Activated CD8-positive, alpha-beta T cell treated with anti-CD3 and anti-CD28 coated beads, Interleukin-2, amount 10 ng/mL, durations not matched to agents 7 days and 5 days (primary cell): ENCODE measurements at places on chromosomes 6 and 20.

- H3K27ac ChIP-seq: no peak overlapping the region
- no peaks in the 10 kb centered on the region for H3K4me1 ChIP-seq
- H3K4me3 ChIP-seq: no peak overlapping the region
- no peak for DNase-seq
- H3K27me3 ChIP-seq: no peaks in the 10 kb centered on the region
- H3K36me3 ChIP-seq: peaks cover 47% of the 10 kb centered on the region
Observed at GRCh38 chr20:38001981-38002380, 31.3 kb downstream of the TTI1 start.

DNA sequence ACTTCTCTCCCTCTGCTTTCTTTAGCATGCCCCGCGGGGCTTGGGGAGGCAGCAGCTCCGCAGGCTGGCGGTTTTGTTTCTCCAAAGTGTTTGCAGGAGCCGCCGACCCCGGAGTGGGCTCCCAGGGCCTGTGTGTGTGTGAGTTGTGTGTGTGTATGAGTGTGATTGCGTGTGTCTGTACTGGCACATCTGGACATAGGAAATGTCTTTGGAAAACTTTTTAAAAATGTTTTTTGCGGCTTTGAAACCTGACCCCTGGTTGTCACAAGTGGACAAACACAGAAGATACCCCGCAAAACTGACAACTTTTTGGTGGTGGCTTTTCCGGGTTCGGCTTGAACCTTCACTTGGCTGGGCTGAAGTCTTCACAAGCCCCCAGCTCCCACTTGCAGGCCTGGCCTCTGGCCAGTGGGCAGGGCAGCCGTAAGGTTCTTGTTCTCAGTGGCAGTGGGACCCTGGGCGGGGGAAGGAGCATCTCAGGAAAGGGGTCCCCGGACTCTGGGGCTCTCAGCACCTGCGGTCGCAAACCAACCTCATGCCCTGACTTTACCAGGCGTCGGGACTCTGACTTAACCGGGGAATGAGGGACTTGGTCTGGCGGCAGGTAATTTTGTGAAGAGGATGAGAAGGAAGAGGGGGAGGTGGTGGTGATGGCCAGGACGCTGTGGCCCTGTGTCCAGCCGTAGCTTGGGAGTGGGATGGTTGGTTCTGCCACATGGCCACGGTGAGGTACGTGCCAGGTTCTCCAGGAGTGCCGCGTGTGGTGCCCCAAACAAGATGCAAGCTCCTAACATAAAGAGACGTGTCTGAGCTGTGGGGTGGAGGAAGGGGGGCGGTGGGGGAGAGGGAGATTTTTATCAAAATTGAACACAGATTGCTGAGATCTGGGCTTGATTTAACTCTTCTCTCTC, 619 bp downstream of the DAAM2 start:
- DNase-seq: no peak
- no peaks in the 10 kb centered on the region for H3K36me3 ChIP-seq
- H3K27ac ChIP-seq: no peak overlapping the region
- H3K27me3 ChIP-seq: peaks cover 36% of the 10 kb centered on the region
- H3K4me3 ChIP-seq: no peak overlapping the region

DNA sequence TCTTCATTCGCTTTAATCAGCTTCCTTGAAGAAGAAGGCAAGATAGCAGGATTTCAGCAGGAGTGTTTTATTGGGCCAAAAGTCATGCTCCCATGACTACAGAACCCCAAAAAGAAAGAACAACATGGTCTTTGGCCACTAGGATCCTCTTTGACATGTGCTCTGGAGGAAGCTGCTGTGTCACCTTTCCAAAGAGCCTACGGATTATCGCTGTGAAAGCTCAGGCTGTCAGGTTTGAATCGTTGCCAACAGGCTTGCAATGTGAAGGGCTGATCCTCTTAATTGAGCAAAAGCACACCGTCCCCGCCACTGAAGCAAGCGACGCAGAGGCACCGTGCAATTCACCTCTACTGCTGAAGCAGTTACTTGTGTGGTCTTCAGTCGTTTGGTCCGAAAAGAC, 29.0 kb downstream of the MYLIP start:
- no peak overlapping the region for H3K27ac ChIP-seq
- H3K4me1 ChIP-seq: peaks cover 17% of the 10 kb centered on the region

GRCh38 chr6:140480852-140481251, 1106.4 kb upstream of the CITED2 start:
- H3K36me3 ChIP-seq: no peaks in the 10 kb centered on the region
- no peak overlapping the region for H3K4me3 ChIP-seq
- H3K27me3 ChIP-seq: no peaks in the 10 kb centered on the region

DNA sequence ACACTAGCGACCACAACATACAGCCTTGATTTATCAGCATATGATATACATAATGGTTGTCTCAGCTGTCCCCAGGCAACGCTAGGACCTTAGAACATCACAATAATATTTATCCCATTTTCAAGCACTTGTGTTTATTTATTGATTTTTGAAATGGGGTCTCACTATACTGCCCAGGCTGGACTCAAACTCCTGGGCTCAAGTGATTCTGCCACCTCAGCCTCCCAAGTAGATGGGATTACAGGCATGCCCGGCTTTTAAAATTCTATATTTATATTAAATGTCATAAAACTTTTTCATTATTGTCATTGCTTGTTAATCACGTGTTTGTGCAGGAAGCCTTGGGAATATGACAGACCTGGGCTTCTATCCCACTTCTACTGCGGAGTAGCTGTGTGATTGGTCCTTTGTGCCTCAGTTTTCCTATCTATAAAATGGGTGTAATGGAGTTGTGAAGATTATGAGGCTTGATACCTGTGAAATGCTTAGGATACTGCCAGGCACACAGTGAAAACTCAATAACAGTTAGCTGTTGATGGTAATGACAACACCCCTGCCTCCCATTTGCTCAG, 10.2 kb downstream of the COL20A1 start:
- H3K4me3 ChIP-seq: no peak overlapping the region
- H3K27me3 ChIP-seq: peaks cover 6% of the 10 kb centered on the region
- DNase-seq: no peak
